ENCODE measurements at places on chromosomes 1 and 21.

DNA sequence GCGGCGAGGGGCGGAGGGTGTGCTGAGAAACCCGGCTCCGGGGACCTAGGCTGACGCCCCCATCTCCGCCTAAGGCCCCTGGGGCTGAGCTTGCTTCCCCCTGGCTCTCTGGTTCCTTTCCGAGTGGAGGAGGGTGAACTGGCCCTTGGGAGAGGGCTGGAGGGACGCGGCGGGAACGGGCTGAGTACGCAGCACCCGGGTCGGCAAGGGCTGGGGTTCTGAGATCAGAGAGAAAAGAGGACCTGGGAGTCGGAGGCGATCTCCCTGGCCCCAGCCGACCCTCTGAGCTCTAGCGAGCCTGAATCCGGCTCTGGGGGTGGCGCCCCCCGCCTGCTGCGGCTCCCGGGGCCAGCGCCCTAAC is 270.8 kb downstream of the FOXD2 start:
- no peak for DNase-seq

- no peak for DNase-seq
These were observed 613.5 kb downstream of the LMO4 start for GRCh38 chr1:87942165-87942564.

- no peak for DNase-seq
These were observed 124.1 kb downstream of the POU2F1 start for GRCh38 chr1:167344615-167345385.

DNA sequence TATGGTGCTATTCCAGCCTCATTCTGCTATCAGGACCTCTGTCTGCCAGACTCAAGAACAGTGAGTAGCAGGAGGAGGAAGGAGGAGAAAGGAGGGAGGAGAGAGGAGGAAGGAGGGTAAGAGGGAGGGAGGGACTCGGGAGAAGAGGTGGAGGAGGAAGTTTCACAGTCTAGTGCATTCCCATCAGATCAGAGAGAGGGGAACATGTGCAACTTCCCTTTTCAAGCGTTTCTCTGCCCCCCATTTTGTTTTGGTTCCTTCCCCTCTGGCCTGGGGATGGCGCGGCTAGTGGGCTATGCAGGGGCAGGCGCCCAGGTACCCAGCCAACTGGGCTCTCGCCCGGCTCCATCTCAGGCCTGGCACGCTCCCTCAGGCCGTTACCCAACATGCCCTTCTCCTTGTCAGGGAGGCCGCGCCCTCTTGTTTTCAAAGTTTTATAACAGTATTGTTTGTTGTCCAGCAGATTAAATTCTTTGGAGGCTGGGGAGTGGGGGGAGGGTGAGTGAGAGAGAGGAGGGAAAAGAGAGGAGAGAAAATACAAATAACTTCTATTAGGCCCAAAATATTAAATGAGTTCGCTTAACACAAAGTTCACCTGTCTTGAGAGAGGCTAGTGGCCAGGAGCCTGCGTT is 56.0 kb downstream of the CD46 start:
- no peak for DNase-seq

GRCh38 chr21:25188677-25189079 is 418.6 kb downstream of the MRPL39 start:
- no peak for DNase-seq

Measured in A673 (cell line).